ENCODE measurements at places on chromosomes 11 and 22. TPM values are rescaled to one million over a fixed set of nuclear protein-coding genes. Genes with fewer than 3 reads are reported as not detected.

The RASD2 gene
- polyA plus RNA-seq: 0.01 TPM

The ZP1 gene
- not detected for polyA plus RNA-seq

- no peak overlapping the region for H3K27ac ChIP-seq
- no peak for DNase-seq
- H3K4me1 ChIP-seq: no peaks in the 10 kb centered on the region
- no peaks in the 10 kb centered on the region for H3K27me3 ChIP-seq
- peaks cover 4% of the 10 kb centered on the region for H3K36me3 ChIP-seq
- no peak overlapping the region for H3K4me3 ChIP-seq
These were observed 89.7 kb upstream of the PHOX2A start for GRCh38 chr11:72333661-72334060.

The TMEM135 gene
- polyA plus RNA-seq: 15.0 TPM

GRCh38 chr11:38461751-38462150 lies 1863.7 kb upstream of the RAG2 start:
- H3K4me1 ChIP-seq: no peaks in the 10 kb centered on the region
- no peak overlapping the region for H3K4me3 ChIP-seq
- no peak overlapping the region for H3K27ac ChIP-seq
- H3K36me3 ChIP-seq: no peaks in the 10 kb centered on the region
- H3K27me3 ChIP-seq: no peaks in the 10 kb centered on the region

DNA sequence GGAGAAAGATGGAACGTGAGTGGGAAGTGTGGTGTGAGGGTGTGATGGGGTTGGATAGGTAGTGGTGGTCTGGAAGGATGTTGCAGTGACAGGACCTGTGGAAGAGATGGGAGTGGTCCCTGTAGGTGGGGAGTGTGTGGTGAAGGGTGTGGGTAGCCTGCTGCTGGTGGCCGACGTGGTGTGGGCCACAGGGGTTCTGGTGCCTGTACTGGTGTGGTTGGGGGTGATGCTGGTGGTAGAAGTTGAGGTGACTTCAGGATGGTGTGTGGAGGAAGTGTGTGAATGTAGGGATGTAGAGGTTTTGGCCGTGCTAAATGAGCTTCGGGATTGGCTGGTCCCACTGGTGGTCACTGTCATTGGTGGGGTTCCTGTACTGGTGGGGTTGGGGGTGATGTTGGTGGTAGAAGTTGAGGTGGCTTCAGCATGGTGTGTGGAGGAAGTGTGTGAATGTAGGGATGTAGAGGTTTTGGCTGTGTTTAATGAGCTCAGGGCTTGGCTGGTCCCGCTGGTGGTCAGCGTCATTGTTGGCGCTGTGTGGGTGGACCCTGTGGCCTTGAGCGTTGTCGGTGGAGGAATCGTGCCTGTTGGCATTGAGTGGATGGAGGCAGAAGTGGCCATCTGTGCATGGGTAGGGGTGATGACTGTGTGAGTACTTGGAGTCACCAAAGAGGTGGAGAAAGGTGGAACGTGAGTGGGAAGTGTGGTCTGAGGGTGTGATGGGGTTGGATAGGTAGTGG lies 19.1 kb downstream of the MUC6 start:
- H3K27ac ChIP-seq: no peak overlapping the region
- no peak for DNase-seq
- H3K4me3 ChIP-seq: no peak overlapping the region
- H3K4me1 ChIP-seq: no peaks in the 10 kb centered on the region
- no peaks in the 10 kb centered on the region for H3K27me3 ChIP-seq
- H3K36me3 ChIP-seq: peaks cover 2% of the 10 kb centered on the region

GRCh38 chr11:2382936-2383851 lies 6.1 kb downstream of the CD81 start:
- no peak overlapping the region for H3K4me3 ChIP-seq
- DNase-seq: no peak
- no peak overlapping the region for H3K27ac ChIP-seq

The CBLIF gene
- not detected for polyA plus RNA-seq

DNA sequence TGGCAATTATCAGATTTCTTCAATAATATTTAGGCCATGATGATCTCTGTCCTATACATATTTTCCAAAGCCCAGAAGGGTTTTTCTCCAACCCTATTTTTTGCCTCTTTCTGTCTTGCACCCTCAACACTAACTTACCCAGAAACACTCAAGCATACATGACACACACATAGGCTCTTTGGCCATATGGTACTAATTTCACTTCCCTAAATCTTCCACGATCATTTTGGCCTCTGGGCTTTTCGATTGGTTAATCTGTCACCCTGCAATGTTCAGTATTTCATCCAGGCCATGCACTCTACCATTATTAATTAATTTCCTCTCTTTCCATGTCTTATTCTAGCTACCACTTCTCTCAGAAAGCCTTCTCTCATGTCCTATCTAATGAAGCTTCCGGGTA lies 59.8 kb downstream of the LUZP2 start:
- no peaks in the 10 kb centered on the region for H3K27me3 ChIP-seq
- no peak overlapping the region for H3K27ac ChIP-seq
- no peak for DNase-seq
- H3K4me3 ChIP-seq: no peak overlapping the region
- H3K36me3 ChIP-seq: no peaks in the 10 kb centered on the region

GRCh38 chr22:33357981-33358399 lies 299.8 kb upstream of the SYN3 start:
- H3K4me3 ChIP-seq: no peak overlapping the region
- H3K4me1 ChIP-seq: no peaks in the 10 kb centered on the region
- H3K36me3 ChIP-seq: no peaks in the 10 kb centered on the region
- no peak overlapping the region for H3K27ac ChIP-seq
- no peak for DNase-seq
- H3K27me3 ChIP-seq: no peaks in the 10 kb centered on the region

DNA sequence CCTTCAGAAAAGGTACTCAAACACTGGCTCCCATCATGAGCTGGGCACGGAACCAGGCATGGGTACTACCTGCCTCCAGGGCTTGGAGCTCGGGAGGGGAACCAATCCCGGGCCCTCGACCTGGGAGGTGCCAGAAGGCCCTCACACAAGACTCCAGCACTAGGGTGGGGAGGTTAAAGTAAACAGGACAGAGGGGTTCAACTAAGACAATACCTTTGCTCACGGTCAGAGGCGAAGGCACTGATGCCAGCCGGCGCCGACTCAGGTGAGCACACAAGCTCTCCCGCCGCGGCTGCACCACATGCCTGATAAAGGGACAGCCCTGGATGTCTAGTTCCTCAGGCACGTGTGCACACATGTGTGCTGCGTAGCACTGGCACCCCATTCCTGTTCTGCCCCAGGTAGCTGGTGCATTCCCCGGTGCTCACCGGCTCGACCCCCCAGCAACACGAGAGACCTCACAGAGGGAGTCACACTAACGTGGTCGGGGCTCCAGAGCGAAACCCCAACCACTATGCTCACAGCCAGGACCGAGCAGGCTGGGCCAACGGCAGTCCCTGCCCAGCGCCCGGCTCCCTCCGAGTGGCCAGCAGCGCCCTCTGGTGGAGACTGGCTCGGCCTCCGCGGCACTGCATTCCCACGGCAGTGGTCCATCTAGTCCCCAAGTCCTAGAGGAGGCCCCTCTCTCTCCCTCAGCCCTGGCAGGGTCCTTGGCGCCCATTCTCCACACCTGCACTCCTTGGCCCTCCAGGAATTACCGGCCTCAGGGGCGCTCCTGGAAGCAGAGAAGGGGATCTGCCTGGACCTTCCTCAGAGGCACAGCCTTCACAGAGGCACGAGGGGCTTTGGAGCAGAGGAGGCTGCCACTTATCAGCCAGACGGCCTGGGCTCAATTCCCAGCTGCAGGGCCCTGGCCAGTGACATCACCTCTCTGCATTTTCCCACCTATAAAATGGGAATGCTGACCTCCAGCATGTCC lies 28.8 kb upstream of the MOB2 start:
- H3K4me3 ChIP-seq: no peak overlapping the region
- no peaks in the 10 kb centered on the region for H3K36me3 ChIP-seq
- H3K27ac ChIP-seq: no peak overlapping the region
- H3K4me1 ChIP-seq: peaks cover 14% of the 10 kb centered on the region
- DNase-seq: no peak
- H3K27me3 ChIP-seq: no peaks in the 10 kb centered on the region

GRCh38 chr22:48834404-48834803 lies 993.3 kb downstream of the BRD1 start:
- H3K4me3 ChIP-seq: no peak overlapping the region
- no peak for DNase-seq
- H3K36me3 ChIP-seq: no peaks in the 10 kb centered on the region
- H3K4me1 ChIP-seq: no peaks in the 10 kb centered on the region
- H3K27me3 ChIP-seq: no peaks in the 10 kb centered on the region

The MGAT3 gene
- not detected for polyA plus RNA-seq

The UPB1 gene
- polyA plus RNA-seq: 0.03 TPM

GRCh38 chr11:19679952-19680828 lies 32.4 kb upstream of the NAV2 start:
- H3K36me3 ChIP-seq: no peaks in the 10 kb centered on the region
- peak; percentile 26 for DNase-seq
- H3K4me3 ChIP-seq: no peak overlapping the region
- peaks cover 16% of the 10 kb centered on the region for H3K4me1 ChIP-seq

DNA sequence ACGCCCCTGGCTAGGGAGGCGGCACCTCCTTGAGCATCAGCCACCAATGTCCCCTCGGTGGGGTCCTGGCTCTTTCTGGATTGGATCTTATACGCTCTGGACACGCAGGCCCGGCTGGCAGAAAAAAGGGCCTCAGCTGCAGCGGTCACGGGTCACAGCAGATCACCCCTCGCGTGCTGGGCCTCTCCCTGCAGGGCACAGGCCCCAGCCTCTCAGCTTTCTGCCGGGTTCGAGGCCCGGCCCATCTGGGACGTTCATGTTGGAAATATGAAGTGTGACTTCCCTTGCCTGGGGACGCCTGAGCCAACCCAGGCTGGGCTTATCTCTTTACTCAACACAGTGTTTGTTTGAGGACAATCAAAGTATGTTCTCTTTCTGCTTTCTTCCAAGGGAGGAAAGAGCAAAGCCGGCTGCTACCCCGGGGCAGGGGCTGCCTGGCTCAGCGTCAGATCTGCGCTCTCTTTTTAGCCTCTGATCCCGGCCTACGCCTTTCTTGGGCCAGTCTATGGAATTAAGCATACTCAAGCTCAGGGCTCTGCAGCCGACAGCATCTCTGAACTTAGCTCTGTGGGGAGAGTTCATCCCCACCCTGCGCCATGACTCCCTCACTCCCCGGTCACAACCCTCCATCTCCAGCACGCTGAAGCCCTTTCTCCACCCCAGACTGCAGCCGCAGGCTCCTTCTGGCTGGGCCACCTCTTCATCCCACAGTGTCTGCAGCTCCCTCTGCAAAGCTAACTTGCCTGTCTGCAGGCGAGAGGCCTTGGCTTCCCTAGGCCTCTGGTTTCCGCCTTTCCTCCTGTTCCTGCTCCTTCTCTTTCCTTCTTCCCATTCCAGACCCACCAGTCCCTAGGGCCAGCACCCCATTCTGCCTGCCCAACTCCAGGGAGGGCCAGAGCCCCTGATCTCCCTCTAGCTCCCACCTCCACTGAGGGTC lies 38.8 kb downstream of the ADAMTS15 start:
- no peaks in the 10 kb centered on the region for H3K4me1 ChIP-seq
- H3K4me3 ChIP-seq: no peak overlapping the region
- no peaks in the 10 kb centered on the region for H3K27me3 ChIP-seq
- H3K36me3 ChIP-seq: no peaks in the 10 kb centered on the region
- no peak for DNase-seq

GRCh38 chr11:27868226-27868625 lies 168.0 kb upstream of the BDNF start:
- no peak overlapping the region for H3K27ac ChIP-seq
- H3K4me3 ChIP-seq: no peak overlapping the region
- peaks cover 3% of the 10 kb centered on the region for H3K27me3 ChIP-seq
- H3K36me3 ChIP-seq: no peaks in the 10 kb centered on the region
- DNase-seq: no peak

DNA sequence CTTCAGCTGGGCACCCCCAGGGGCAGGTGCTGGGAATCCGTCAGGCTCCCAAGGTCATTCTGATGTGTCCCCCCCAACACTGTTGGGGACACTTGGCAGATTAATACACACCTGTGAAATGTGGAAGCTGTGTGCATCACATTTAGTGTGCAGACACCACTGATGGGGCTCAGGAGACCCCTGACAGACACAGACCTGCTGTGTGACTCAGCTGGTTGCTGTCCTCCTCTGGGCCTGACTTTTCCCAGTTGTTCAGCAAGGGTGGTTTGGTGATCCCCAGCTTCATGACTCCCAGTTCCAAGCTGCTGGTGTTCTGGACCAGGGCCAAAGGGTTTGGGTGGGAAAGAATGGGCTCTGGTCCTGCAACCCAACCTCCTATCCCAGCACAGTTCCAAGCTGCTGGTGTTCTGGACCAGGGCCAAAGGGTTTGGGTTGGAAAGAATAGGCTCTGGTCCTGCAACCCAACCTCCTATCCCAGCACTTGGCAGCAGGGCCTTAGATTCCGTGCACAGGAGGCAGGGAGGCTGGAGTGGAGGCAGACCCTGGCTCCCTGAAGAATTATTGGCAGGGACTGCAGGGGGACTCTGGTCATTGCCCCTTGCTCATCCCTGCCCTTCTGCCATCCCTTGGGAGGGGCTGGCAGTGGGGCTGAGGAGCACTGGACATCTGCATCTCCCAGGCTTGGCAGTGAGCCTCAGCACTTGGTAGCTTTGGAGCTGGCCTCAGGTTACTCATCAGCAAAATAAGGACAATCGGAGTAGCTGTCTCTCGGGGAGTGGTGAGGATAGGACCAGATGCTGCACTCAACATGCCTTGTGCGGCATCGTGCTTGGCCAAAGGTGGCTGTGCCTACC lies 8.4 kb upstream of the OMP start:
- no peak overlapping the region for H3K27ac ChIP-seq
- no peaks in the 10 kb centered on the region for H3K36me3 ChIP-seq
- H3K27me3 ChIP-seq: no peaks in the 10 kb centered on the region
- no peak overlapping the region for H3K4me3 ChIP-seq
